ENCODE measurements at places on chromosomes 2 and 18.

DNA sequence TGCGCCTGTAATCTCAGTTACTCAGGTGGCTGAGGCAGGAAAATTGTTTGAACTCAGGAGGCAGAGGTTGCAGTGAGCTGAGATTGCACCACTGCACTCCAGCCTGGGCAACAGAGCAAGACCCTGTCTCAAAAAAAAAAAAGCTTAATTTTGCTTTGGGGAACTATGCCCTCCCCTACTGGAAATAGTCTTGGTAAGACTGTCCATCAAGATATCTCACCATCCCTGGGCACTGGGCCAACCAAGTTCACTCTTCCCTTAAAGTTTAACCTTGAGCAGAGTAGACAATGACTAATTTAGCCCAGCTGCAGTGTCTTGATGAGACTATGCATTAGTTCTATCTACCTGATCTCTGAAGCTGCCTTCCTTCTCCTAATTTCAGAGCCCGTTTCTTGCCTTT lies 44.7 kb downstream of the ASXL2 start:
- peaks cover 29% of the 10 kb centered on the region for H3K36me3 ChIP-seq
- no peak overlapping the region for H3K27ac ChIP-seq
- no peaks in the 10 kb centered on the region for H3K27me3 ChIP-seq
- no peaks in the 10 kb centered on the region for H3K4me1 ChIP-seq
- DNase-seq: no peak

- no peak for DNase-seq
- no peak overlapping the region for H3K4me3 ChIP-seq
- H3K4me1 ChIP-seq: peaks cover 22% of the 10 kb centered on the region
These were observed 260.3 kb downstream of the SATB2 start for GRCh38 chr2:199197448-199197847.

- H3K27me3 ChIP-seq: no peaks in the 10 kb centered on the region
- no peak overlapping the region for H3K27ac ChIP-seq
- H3K4me3 ChIP-seq: no peak overlapping the region
- no peaks in the 10 kb centered on the region for H3K36me3 ChIP-seq
- peaks cover 4% of the 10 kb centered on the region for H3K4me1 ChIP-seq
These were observed 357.5 kb downstream of the PTPRM start for GRCh38 chr18:7924616-7925015.

DNA sequence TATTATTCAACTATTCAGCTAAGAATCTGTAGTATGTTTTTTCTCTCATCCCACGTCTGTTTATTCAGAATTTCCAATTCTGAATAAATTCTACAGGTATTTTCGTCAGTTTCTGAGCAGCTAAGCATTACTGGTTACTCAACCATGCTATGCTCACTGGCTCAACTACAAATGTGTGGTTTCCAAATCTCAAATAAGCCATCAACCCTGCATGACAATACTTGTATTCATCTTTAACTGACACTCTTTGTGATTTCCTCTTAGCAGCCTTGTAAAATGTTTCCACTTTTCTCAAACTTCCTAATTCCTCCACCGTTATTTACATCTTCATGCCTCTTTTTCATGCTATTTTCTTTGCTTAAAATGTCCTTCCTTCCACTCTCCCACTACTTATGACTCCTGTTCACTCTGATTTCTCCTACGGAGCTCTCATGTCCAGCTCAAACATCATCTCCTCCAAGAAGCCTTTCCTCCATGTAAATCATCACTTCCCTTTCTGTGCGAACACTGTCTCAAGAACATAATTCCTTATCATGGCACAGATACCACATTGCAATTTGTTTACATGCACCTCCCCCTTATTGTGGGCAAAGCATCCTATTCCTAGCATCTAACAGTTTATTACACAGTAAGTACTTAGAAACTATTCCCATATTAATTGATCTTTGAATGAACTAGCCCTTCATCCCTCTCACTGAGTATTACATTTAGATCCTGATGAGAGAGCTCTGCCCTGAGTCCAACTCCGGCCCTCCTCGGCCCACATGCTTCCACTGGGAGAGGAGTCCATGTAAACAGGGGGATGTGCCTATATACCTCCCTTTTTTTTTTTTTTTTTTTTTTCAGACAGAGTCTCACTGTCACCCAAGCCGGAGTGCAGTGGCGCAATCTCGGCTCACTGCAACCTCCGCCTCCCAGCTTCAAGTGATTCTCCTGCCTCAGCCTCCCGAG lies 10.5 kb downstream of the CCDC88A start:
- peak overlapping the region; percentile 35 for H3K27ac ChIP-seq
- peak overlapping the region; percentile 30 for H3K4me3 ChIP-seq
- DNase-seq: no peak
- H3K27me3 ChIP-seq: no peaks in the 10 kb centered on the region
- peaks cover 21% of the 10 kb centered on the region for H3K4me1 ChIP-seq

DNA sequence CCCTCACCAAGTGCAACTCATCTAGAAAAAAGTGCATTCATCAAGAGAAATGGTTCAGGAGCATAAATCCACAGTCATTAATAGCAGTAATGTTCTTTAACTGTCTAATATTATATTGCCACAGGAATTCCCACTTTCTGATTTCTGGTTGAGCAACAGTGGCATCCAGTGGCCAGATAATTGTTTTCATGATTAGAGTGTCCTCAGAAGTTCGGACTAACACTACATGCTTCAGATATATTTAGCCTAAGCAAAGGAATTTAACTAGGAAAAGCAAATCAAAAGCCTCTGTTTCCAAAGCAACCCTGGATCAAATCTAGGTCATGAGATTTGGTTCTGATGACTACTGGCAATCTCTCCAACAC lies 9.8 kb upstream of the ERBB4 start:
- peaks cover 12% of the 10 kb centered on the region for H3K4me1 ChIP-seq
- no peaks in the 10 kb centered on the region for H3K36me3 ChIP-seq
- no peak overlapping the region for H3K27ac ChIP-seq
- no peak overlapping the region for H3K4me3 ChIP-seq
- DNase-seq: no peak

- H3K4me1 ChIP-seq: peaks cover 4% of the 10 kb centered on the region
- no peaks in the 10 kb centered on the region for H3K36me3 ChIP-seq
- no peaks in the 10 kb centered on the region for H3K27me3 ChIP-seq
- no peak overlapping the region for H3K27ac ChIP-seq
- H3K4me3 ChIP-seq: no peak overlapping the region
- DNase-seq: no peak
These were observed 313.8 kb downstream of the PIK3C3 start for GRCh38 chr18:42268798-42269197.

GRCh38 chr18:39260565-39260964 lies 1695.0 kb upstream of the CELF4 start:
- peaks cover 4% of the 10 kb centered on the region for H3K4me1 ChIP-seq
- no peak overlapping the region for H3K4me3 ChIP-seq
- H3K27ac ChIP-seq: no peak overlapping the region

DNA sequence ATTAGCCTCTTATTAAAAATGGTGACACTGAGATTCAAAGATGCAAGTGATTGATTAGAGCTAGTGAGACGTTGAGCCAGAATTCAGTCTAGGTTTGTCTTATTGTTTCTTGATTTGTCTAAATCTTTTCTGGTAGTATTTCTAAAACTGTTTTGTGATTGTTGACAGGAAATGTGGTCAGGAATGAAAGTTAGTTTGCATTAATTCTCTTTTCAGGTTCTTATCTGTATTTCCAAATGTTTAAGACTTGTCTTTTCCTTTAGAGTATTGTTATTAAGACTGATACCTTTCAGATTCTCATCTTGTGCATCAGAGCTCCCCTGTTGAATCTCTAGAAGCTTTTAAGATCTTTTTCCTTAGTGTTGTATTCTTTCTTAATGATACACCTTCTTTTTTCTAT lies 89.3 kb downstream of the MBD5 start:
- no peak for DNase-seq
- H3K27me3 ChIP-seq: no peaks in the 10 kb centered on the region
- 0 out of 2 replicates have a peak, but pooled peaks cover 5% of the 10 kb centered on the region for H3K4me1 ChIP-seq
- H3K36me3 ChIP-seq: no peaks in the 10 kb centered on the region

- peaks cover 11% of the 10 kb centered on the region for H3K4me1 ChIP-seq
- DNase-seq: no peak
- H3K27ac ChIP-seq: no peak overlapping the region
- peaks cover 9% of the 10 kb centered on the region for H3K36me3 ChIP-seq
These were observed 150.4 kb upstream of the ID2 start for GRCh38 chr2:8531481-8531880.

GRCh38 chr2:138491495-138491862 lies 10.1 kb upstream of the SPOPL start:
- H3K27me3 ChIP-seq: no peaks in the 10 kb centered on the region
- H3K36me3 ChIP-seq: no peaks in the 10 kb centered on the region
- peaks cover 21% of the 10 kb centered on the region for H3K4me1 ChIP-seq
- no peak overlapping the region for H3K27ac ChIP-seq

DNA sequence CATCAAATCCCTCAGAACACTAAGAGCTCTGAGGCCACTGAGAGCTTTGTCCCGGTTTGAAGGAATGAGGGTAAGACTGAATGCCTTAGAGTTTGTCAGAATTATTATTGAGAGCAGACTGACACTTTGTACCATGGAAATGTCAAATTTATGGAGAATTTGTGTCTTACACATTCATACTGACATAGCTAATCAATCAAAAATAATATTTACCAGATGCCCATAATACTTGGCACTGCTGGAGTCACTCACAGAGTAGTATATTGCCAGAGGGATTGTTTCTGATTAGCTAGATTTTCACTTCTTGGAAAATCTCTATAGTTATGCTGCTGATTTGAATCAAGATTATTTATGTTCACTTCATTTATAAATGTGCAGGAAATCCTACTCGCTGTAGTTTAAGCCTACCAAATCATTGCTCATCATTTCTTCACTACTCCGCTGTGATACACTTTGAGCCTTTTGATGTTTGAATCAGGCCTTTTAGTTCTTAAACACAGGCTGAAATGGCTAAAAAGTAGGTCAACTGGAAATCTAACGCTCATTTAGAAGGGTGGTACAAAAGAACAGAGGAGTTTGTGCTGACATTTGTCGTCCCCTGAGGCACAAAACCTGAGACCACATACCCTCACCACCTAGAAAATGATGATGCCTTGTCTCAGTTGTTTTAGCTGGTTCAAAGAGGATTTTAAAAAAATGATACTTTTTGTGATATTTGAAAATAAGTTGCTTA lies 96.1 kb upstream of the CSRNP3 start:
- no peak for DNase-seq
- peak overlapping the region; percentile 37 for H3K27ac ChIP-seq
- no peaks in the 10 kb centered on the region for H3K36me3 ChIP-seq
- H3K27me3 ChIP-seq: no peaks in the 10 kb centered on the region

- H3K4me1 ChIP-seq: peaks cover 51% of the 10 kb centered on the region
- H3K4me3 ChIP-seq: peak within 1 kb of the TSS; percentile 94
- no peaks in the 10 kb centered on the region for H3K27me3 ChIP-seq
- DNase-seq: peak; percentile 88
These were observed at the start of gene TMEM18 for GRCh38 chr2:677056-677958. TSS of gene TMEM18 (minus strand) at chr2:677406. CDS start at chr2:677345, 61 bp downstream.

DNA sequence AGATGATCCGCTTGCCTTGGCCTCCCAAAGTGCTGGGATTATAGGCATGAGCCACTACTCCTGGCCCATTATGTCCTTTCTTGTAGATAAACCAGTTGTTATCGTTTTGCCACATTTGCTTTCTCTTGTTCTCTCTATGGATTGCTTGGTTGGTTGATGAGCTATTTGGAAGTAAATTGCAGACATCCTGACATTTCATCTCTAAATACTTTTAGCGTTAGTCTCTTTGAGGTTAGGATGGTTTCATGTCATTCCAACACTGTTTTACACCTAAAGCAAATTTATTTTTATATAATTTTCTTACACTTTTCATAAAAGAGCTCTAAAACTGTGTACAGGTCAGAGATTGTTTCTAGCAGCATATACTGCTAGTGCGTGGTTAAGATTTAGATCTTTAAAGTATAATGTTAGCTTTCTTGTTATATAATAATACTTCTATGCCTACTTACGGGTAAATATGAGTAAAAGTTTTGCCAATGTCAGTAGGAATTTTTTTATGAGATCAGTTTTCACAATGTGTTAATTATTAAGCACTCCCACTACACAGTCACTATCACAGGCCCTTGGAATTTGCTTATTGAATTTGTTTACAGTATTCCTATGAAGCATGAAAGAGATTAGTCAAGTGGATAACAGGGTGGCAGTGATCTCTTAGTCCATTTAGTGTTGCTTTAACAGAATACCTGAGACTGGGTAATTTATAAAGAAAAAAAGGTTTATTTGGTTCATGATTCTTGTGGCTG lies 10.3 kb downstream of the POLI start:
- H3K27me3 ChIP-seq: no peaks in the 10 kb centered on the region
- peaks cover 58% of the 10 kb centered on the region for H3K36me3 ChIP-seq
- no peak for DNase-seq
- peaks cover 14% of the 10 kb centered on the region for H3K4me1 ChIP-seq
- peak overlapping the region; percentile 86 for H3K27ac ChIP-seq

DNA sequence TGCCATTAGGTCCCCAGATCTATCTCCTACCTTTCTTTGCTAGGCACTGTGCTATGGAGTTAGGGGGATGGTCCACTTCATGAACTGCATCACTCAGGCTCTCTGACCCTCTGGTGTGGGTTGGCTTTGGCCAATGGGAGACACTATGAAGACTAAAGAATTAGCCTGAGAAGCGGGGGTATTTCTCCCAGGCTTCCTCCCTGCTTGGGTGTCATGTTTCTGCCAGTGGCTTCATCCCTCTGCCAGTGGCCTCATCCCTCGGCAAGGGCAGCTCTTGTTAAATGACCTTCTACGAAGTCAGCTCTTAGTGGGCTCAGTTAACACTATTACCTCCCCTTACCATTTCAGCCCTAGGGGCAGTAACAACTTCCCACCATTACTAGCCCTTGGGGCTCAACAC lies 41.9 kb upstream of the EPB41L3 start:
- no peaks in the 10 kb centered on the region for H3K27me3 ChIP-seq
- H3K4me3 ChIP-seq: no peak overlapping the region
- no peak for DNase-seq
- H3K36me3 ChIP-seq: peaks cover 5% of the 10 kb centered on the region
- no peak overlapping the region for H3K27ac ChIP-seq

DNA sequence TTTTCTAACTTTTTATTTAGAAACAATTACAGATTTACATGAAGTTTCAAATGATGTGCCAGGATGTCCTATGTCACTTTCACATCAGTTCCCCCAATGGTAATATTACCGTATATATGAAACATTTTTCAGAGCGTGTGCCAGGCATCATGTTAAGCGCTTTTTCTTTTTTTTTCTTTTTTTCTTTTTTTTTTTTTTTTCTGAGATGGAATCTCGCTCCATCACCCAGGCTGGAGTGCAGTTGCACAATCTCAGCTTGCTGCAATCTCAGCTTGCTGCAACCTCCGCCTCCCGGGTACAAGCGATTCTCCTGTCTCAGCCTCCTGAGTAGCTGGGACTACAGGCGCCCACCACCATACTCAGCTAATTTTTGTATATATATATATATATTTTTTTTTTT lies 5.6 kb upstream of the PPP4R1 start:
- H3K27me3 ChIP-seq: no peaks in the 10 kb centered on the region
- no peaks in the 10 kb centered on the region for H3K36me3 ChIP-seq
- no peak overlapping the region for H3K27ac ChIP-seq
- peaks cover 23% of the 10 kb centered on the region for H3K4me1 ChIP-seq
- no peak overlapping the region for H3K4me3 ChIP-seq
- no peak for DNase-seq

DNA sequence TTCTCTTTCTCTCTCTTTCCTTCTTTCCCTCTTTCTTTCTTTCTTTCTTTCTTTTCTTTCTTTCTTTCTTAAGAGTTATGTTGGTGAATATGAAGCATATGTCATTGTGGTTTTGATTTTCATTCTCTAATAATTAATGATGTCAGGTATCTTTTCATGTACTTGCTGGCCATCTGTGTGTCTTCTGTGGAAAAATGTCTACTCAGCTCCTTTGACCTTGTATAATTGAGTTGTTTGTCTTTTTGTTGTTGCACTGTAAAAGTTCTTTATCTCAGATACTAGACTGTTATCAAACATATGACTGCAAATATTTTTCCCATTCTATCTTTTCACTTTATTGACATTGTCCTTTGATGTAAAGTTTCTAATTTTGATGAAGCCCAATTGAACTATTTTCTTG lies 645.1 kb downstream of the CNTNAP5 start:
- no peak for DNase-seq
- H3K27me3 ChIP-seq: no peaks in the 10 kb centered on the region
- H3K4me3 ChIP-seq: no peak overlapping the region
- H3K27ac ChIP-seq: no peak overlapping the region
